ENCODE measurements at places on chromosomes 6 and 20.

GRCh38 chr6:168439794-168440450, 1.1 kb upstream of the SMOC2 start:
- DNase-seq, result no peak

GRCh38 chr6:11604836-11605506, 67.4 kb downstream of the TMEM170B start:
- DNase-seq, result no peak

GRCh38 chr6:169075915-169076654, 177.6 kb downstream of the THBS2 start:
- DNase-seq, result no peak

DNA sequence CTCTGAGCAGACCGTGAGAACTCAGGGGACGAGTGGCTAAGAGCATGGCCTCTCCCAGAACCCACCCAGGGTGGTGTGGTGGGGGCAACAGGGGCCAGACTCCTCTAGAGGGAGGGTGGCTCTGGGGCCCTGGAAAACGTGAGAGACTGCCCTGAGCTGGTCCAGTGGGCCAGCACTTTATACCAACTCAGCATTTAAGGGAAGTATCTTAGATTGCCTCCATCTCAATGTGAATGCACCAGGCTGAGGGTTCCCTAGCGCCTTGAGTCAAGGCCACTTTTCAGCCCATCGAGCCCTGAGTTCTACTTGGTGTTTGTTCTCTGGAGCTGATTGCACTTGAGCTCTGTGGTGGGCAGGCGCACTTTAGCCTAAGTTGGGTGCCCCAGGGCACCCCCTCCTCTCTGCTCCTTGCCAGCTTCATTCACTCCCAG, 42.0 kb upstream of the IRF4 start:
- no peak for DNase-seq

GRCh38 chr20:63625771-63626423, 1.0 kb downstream of the GMEB2 start:
- DNase-seq, result no peak

DNA sequence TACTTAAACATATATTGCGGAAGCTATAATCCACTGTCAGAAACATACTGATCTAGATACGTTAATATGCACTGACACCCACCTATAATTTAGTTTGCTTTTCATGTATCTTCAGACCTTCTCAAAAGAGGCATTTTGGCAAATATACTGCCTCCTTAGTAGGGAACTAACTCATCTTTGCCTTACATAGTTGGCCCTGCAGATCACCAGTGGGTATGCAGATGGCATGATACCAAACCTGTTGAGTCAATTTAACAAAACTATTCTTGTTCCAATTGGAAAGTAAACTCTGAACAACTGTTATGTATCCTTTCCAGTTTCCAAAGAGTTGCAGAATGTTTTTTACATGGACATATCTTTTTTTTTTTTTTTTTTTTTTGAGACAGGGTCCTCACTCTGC, 35.6 kb upstream of the TBC1D20 start:
- no peak for DNase-seq

DNA sequence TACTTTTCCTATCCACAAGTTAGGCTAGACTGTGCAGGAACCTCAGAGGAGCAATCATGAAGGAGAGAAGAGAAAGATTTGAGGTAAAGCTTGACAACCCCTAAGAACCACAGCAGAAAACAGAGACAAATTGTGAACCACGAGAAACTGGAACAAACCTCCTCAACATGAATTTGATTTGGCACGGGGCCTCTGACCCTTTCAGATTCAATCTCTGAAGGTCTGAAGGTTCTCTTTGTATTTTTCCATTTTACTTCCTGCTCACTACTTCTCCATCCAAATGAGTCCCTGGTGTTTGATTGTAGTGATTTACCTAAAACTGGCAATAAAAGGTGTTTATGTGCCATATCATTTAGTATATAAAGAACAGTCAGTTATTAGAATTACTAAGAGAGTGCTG, 126.1 kb upstream of the STXBP5 start:
- no peak for DNase-seq

DNA sequence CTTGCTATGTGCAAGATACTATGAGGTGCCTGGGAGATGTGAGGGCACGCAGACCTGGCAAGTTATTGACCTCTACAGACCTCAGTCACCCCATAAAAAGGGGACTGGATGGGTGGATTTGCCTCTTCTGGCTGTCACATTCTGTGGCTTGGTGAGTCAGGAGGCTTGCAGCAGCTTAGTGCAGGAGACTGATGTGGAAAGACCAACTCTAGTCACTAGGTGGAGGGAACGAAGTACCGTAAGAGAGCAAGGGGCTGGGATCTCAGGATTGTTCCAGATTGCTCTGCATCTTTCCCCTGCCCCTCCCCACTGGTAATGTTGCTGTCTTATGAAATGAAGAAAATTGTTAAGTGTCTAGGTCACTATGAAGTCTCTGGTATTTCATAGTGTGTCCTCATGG, 3.3 kb downstream of the MAPRE1 start:
- no peak for DNase-seq

DNA sequence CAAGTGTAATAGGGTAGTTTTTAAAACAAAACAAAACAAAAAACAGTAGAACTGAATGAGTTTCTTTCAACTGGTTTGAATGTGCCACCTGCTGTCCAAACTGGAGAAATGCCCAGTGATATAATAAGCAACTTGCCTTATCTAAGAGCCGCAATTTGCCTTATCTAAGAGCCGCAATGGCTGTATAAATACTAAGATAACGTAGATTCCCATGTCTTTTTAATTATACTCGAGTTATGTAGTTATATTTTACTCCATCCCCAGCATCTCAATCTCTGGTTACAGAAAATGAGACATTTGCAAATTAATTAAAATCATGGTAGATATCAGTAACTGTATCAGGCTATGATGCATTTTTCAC, 67.2 kb downstream of the RPP40 start:
- DNase-seq, result peak; percentile 70

DNA sequence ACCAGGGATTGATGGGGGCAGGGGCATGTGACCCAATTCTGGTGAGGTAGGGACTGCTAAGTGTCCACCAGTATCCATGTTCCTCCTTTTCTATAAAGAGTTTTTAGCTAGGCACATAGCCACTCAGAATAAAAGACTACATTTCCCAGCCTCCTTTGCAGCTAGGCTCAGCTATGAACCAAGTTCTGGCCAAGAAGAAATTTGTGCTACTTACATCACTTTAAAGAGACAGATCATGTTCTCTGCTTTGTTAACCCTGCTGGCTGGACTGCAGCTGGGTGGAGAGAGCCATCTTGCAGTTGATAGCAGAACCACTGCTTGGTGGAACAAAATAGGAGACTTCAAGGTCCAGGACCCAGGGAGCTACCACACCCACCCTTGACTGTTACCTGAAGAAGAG, 5.3 kb upstream of the CCM2L start:
- DNase-seq, result no peak

GRCh38 chr20:25056690-25057233, 1.2 kb downstream of the ACSS1 start:
- DNase-seq, result no peak

DNA sequence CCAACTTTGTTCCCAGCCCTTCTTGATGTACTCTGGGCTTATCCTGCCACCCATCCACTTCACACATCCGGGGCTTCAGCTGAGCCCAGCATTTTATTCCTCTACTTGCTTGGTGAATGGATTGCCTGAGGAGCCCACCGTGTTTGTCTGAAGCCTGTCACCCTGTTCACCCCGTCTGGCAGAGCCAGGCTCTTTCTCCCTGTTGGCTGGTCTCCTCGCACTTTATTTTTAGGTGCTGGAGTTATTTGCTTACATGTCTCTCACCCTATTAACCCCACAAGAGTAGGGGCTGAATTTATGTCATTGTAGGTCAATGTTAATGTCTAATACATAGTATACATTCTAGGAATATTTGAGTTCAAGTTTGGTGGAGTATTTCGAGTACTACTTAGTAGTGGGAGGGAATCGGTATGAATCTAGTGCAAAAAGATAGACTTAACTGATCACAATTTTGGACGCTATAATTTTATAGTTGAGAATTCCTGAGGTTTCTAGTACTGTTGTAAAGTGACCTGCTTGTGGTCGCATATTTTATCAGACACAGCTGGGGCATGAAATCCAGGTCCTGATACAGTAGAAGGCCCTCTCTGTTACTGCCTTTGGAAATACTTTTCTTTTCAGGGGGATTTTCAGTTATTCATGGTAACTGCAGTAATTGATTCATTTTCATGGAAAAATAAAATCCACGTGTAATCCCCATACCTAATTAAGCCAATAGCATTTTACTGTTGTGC, 10.8 kb downstream of the JARID2 start:
- no peak for DNase-seq

DNA sequence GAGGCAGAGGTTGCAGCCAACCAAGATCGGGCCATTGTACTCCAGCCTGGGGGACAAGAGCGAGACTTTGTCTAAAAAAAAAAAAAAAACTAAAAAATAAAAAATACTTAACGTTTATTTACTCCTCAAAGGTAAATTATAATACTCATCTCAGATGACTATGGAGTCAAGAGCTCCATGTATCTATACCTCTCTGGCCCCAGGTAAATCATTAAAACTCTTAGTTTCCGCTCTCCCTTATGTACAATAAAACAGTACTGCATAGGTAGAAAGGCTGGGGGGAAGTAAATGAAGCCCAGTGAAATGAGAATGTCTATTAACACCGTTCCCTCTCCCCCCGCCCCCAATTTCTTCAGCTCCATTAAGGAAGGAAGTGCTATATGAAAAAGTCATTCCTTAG, 1.2 kb downstream of the SRSF12 start:
- DNase-seq, result no peak

- no peak for DNase-seq
These were observed 328.4 kb downstream of the CDC5L start for GRCh38 chr6:44715925-44716324.

- peak; percentile 95 for DNase-seq
These were observed 225.7 kb downstream of the UST start for GRCh38 chr6:148972481-148972880.

- peak; percentile 43 for DNase-seq
These were observed 17.4 kb downstream of the HFE start for GRCh38 chr6:26104457-26105108.

DNA sequence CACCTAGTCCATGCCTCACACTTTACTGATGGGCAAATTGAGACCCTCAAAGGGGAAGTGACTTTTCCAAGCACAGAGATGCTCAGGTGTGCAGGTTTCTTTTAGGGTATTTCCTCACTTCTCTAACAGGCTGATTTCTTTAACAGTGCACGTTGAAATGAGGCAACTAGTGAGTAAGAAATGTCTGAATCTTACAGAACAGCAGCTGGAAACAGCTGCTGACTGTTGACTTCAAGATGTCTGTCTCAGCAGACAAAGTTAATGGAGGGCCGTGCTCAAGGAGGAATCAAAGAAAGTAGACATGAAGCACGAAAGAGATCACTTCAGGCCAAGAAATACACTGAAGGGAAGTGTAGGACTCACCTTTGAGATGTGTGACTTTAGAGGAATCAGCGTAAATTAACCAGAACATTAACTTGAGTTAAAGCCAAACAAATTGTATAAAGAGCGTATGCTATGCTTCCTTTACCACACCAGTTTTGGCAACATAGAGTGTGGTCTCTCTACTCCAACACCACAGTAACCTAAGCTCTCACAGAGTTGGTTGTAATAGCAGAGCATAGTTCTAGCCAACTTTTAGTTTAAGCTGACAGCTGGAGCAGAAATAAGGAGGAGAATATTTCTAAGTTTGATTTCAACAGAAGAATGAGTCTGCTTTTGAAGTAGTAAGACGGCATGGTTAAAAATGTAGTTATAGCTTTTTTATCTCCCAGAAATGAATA, 60.9 kb downstream of the SAMD3 start:
- no peak for DNase-seq

DNA sequence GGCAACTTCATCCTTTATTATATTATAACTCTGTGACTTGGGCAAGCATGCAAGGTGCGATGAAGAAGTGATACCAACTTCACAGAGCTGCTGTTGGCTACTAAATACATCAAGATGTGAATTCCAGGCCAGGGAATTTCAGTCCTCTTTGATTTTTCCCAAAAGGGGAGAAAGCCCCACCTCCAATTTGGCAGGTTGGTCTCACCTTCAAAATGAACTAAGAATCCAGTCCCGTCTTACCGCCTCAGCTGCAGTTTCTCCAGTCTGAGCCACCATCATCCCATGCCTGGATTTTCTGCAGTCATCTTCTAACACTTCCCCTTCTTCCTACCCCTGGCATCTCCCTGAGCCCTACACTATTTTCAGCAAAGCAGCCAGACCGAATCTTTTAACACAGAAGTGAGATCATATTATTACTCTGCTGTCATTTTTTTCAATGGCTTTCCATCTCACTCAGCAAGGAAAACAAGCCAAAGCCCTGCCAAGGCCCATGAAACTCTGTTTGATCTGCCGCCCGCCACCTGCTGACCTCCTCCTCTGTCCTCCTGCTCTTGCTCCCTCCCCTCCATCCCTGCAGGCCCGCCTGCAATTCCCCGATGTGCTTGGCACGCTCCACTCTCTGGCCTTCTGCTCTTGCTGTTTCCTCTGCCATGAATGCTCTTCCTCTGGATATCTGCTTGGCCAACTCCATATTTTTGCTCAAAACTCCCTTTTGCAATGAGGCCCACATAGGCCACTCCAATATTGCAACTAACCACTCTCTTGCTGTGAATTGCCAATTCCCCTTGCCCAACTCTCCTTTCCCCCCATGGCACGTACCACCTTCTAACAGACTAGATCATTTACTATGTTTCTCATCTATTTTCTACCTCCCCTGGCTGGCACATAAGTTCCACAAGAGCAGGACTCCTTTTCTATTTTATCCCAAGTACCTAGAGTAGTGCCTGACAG, 46.0 kb upstream of the TAGAP start:
- DNase-seq, result peak; percentile 6

- no peak for DNase-seq
These were observed 33.4 kb downstream of the MTRES1 start for GRCh38 chr6:107061125-107062020.

DNA sequence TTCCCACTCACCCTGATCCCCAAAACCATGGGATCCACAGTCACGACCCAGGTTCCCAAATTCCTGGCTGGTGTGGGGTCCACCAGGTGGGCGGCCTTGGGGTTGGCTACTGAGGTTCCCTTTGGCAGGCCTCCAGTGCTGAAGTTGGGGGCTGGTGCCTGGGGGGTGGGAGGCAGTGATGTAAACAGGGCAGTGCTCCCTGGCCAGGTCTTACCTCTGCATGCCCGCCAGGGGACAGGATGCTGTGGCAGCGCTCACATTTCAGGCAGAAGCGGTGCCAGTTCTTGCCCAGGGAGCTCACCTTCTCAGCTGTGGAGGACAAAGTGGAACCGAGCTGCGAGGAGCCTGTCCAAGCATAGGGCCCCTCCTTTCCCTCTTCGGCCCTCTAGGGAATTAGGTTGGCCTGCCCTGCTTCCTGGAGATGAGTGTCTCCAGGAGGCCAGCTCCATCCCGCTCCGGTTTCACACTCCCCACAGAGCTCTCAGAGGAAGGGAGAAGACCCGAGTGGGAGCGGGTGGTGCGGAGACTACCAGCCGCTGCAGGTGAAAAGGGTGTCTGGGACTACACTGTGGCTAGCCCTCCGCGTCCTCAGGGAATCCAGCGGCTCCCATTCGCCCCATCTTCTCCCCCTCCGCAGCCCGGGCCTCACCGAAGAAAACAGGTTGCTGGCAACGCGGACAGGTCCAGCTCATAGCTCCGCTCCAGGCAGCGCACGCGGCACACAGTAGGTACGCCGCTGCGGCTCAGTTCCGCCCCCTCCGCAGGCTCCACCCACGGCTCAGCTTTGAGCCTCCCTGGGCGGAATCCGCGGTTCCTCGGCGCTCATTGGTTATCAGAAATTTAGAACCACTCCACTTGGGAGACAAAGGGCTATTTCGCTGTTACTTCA, at the start of gene CRIP3:
CRIP3 (minus strand) TSS at position 726 of the 889 bp plus-strand sequence; CDS start at position 692, 34 bp downstream.
- DNase-seq, result peak; percentile 81

GRCh38 chr6:144601221-144601620, 316.1 kb downstream of the UTRN start:
- DNase-seq, result no peak
